ENCODE measurements at places on chromosomes 6 and 20. TPM values are rescaled to one million over a fixed set of nuclear protein-coding genes. Genes with fewer than 3 reads are reported as not detected.

GRCh38 chr6:85585741-85586140 is 7.9 kb downstream of the SNX14 start:
- H3K4me1 ChIP-seq, result no peaks in the 10 kb centered on the region
- no peak for DNase-seq
- H3K27me3 ChIP-seq, result no peaks in the 10 kb centered on the region
- H3K4me3 ChIP-seq, result no peak overlapping the region
- H3K27ac ChIP-seq, result no peak overlapping the region
- H3K36me3 ChIP-seq, result no peaks in the 10 kb centered on the region

DNA sequence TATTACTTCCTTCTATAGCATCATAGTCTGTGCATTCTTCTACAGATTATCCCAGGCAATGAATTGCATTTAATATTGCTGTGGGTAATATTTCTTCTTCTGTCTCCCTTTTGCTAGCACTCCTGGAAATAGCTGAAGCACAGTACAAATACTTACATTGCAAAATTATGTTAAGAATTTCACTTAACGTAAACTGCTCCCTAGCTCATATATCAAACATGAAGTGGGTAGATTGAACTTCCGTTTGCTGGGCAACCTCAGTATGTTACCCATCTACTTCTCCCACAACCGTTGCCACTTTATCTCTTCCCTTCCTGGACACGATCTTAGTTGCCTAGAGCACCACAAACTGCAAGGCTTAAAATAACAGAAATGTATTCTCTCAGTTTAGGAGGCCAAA is 963.3 kb downstream of the KIF16B start:
- no peak for DNase-seq
- no peak overlapping the region for H3K4me3 ChIP-seq
- H3K27ac ChIP-seq, result no peak overlapping the region
- H3K27me3 ChIP-seq, result no peaks in the 10 kb centered on the region
- H3K4me1 ChIP-seq, result no peaks in the 10 kb centered on the region

- H3K36me3 ChIP-seq, result no peaks in the 10 kb centered on the region
- H3K27me3 ChIP-seq, result no peaks in the 10 kb centered on the region
- peaks cover 31% of the 10 kb centered on the region for H3K4me1 ChIP-seq
- peak overlapping the region; percentile 98 for H3K27ac ChIP-seq
Measured at GRCh38 chr20:51695574-51696303, 72.5 kb downstream of the ATP9A start.

GRCh38 chr6:162200041-162200440 is 527.5 kb downstream of the PRKN start:
- no peaks in the 10 kb centered on the region for H3K27me3 ChIP-seq
- H3K4me1 ChIP-seq, result no peaks in the 10 kb centered on the region
- H3K36me3 ChIP-seq, result no peaks in the 10 kb centered on the region
- H3K4me3 ChIP-seq, result no peak overlapping the region
- H3K27ac ChIP-seq, result no peak overlapping the region

GRCh38 chr6:4511641-4512020 is 264.6 kb upstream of the CDYL start:
- no peak for DNase-seq
- H3K36me3 ChIP-seq, result no peaks in the 10 kb centered on the region
- no peak overlapping the region for H3K4me3 ChIP-seq
- no peak overlapping the region for H3K27ac ChIP-seq

DNA sequence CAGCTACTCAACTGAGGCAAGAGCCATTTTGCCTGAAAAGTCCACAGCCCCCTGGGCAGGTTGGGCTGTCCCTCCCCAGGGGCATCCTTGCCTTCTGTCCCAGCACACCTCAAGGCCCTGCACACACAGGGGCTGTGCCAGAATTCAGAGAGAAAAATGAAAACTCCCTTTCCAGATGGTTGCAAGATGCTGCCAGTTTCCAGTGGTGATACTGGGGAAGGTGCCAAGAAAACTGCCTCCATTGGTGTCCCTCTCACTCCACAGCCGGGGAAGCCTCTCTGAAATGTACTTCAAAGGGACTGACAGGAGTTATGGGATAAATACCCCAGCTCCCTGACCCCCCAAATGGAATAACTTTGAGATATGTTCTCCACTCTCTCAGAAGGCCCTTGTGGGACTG is 154.2 kb upstream of the MAFB start:
- no peaks in the 10 kb centered on the region for H3K36me3 ChIP-seq
- H3K27me3 ChIP-seq, result no peaks in the 10 kb centered on the region
- DNase-seq, result no peak
- H3K4me1 ChIP-seq, result no peaks in the 10 kb centered on the region

DNA sequence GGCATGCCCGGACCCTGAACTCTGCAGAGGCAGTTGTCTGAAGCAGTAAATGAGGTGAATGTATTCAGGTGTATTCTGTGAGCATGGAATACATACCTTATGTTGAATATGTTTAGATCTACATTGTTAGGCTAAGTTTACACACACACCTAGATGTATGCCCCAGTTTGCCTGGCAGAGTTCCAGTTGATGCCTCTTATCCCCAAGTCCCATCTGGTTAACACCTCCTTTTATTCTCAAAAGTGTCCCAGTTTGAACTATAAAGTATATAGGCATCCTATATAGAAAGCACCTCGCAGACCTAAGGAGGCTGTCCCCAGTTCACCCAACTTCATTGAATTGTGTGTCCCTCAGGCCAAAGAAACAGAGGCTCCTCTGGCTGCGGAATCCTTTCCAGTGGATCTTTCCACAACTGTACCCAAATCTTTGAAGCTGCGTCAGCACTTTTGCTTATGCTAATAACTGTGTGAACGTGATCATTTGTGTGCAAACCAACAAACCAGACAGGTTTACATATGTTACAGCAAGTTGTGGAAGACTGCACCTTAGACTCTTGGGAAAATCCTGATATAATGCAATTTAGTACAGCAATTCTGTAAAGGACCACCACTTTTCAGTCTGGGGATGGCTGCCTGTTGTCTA is 4.8 kb upstream of the DHX35 start:
- no peak overlapping the region for H3K4me3 ChIP-seq
- H3K27ac ChIP-seq, result no peak overlapping the region
- H3K4me1 ChIP-seq, result peaks cover 11% of the 10 kb centered on the region
- H3K27me3 ChIP-seq, result no peaks in the 10 kb centered on the region
- DNase-seq, result no peak

DNA sequence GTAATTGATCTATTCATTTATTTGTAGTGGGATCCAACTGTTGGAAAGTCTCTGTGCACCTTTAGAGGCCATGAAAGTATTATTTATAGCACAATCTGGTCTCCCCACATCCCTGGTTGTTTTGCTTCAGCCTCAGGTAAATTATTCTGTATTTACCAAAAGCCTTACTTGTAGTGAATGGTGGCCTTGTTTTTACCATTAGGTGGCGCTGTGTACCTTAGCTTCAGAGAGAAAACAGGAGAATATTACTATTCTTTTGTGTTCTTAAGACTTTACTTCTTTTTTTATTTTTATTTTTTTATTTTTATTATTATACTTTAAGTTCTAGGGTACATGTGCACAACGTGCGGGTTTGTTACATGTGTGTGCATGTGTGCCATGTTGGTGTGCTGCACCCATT is 23.7 kb downstream of the PEX7 start:
- H3K4me3 ChIP-seq, result no peak overlapping the region
- H3K27me3 ChIP-seq, result no peaks in the 10 kb centered on the region
- H3K4me1 ChIP-seq, result no peaks in the 10 kb centered on the region
- no peak overlapping the region for H3K27ac ChIP-seq
- no peaks in the 10 kb centered on the region for H3K36me3 ChIP-seq

DNA sequence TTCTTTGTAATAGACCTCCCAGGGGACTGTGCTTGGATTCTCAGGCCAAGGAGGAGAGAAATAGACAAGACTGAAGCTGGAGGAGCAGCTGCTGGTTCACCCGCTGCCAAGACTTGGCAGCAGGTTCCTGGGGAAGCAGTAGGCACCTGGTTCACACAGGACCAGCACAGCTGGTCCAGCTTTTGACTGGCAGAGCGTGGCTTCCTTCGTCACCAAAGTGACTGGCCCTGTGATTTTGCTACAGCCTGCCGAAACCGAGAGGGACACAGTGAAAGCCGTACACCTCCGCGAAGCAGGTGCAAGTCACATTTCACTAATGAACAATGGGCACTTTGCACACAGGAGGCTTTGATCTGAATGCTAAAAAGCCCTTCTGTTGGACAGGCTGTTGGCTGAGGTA is 199.0 kb downstream of the RNF144B start:
- H3K36me3 ChIP-seq, result no peaks in the 10 kb centered on the region
- no peak overlapping the region for H3K4me3 ChIP-seq
- no peak overlapping the region for H3K27ac ChIP-seq
- H3K27me3 ChIP-seq, result no peaks in the 10 kb centered on the region
- peaks cover 14% of the 10 kb centered on the region for H3K4me1 ChIP-seq
- DNase-seq, result no peak

DNA sequence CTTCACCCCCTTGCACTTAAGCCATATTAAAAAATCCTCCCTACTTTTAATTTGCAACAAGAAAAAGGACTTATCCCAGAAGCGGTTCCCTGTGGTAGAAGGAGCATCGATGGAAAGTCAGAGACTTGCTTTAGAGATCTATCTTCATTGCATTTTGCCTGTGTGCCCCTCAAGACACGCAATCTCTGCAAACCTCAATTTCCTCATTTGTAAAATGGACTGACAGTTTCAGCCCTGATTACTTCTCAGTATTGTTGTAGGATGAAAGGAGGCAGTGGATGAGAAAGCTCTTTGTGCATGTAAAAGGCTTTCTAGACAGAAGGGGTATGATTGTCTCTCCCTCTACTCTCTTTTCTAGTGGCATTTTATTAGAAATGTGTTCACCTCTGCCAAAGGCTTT is 410.2 kb downstream of the CDC5L start:
- no peak overlapping the region for H3K27ac ChIP-seq
- no peaks in the 10 kb centered on the region for H3K36me3 ChIP-seq
- H3K4me3 ChIP-seq, result no peak overlapping the region
- H3K27me3 ChIP-seq, result peaks cover 4% of the 10 kb centered on the region
- H3K4me1 ChIP-seq, result no peaks in the 10 kb centered on the region

- no peaks in the 10 kb centered on the region for H3K36me3 ChIP-seq
- no peak overlapping the region for H3K27ac ChIP-seq
- H3K4me1 ChIP-seq, result no peaks in the 10 kb centered on the region
- no peaks in the 10 kb centered on the region for H3K27me3 ChIP-seq
- DNase-seq, result no peak
Measured at GRCh38 chr6:7155871-7156579, 48.3 kb downstream of the RREB1 start.

DNA sequence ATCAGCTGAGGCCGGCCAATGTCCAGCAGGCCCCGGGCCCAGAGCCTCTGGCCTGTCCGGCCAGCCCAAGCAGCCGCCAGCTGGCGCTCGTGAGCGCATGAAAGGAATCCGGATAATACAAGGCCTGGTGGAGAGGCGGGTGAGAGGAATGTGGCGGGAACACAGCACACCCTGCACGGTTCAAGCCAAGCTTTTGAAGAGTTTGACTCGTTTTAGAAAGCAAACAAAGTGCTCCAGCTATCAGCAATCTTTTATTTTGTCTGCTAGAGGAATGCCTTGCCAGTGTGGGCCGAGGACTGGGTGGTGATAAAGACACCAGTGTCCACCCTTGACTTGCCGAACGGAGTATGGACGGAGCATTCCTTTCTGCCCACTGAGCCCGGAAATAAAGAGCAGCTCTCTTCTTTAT is 9.3 kb upstream of the NEDD9 start:
- no peak overlapping the region for H3K4me3 ChIP-seq
- H3K27me3 ChIP-seq, result no peaks in the 10 kb centered on the region

GRCh38 chr6:167645368-167645767 is 181.3 kb upstream of the AFDN start:
- no peak overlapping the region for H3K4me3 ChIP-seq
- DNase-seq, result no peak
- no peaks in the 10 kb centered on the region for H3K27me3 ChIP-seq
- peaks cover 18% of the 10 kb centered on the region for H3K4me1 ChIP-seq
- H3K36me3 ChIP-seq, result no peaks in the 10 kb centered on the region

- no peak for DNase-seq
- no peaks in the 10 kb centered on the region for H3K4me1 ChIP-seq
- H3K27ac ChIP-seq, result no peak overlapping the region
- H3K27me3 ChIP-seq, result no peaks in the 10 kb centered on the region
Measured at GRCh38 chr6:131443514-131443913, 129.5 kb upstream of the ARG1 start.

GRCh38 chr6:141415896-141416295 is 716.8 kb upstream of the GJE1 start:
- no peak for DNase-seq
- H3K36me3 ChIP-seq, result no peaks in the 10 kb centered on the region
- H3K4me1 ChIP-seq, result no peaks in the 10 kb centered on the region
- no peaks in the 10 kb centered on the region for H3K27me3 ChIP-seq

DNA sequence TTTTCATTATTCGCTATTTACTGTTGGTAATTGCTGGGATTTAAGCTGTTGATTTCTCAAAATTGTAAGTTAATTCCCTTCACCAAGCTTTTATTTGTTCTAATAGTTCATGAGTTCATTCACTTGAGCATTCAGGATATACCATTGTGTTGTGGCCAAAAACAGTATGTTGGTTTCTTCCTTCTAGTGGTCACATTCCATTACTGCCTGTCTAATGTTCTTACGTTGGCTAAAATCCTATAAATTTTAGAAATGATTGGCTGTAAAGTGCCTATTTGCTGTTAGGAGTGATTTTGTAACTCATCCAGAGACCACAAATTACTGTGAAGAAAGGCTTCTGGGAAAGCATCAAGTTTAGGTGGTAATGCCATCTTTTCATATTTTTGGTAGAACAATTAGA is 76.3 kb downstream of the FARS2 start:
- peaks cover 15% of the 10 kb centered on the region for H3K4me1 ChIP-seq
- H3K36me3 ChIP-seq, result no peaks in the 10 kb centered on the region
- DNase-seq, result peak; percentile 80
- H3K4me3 ChIP-seq, result no peak overlapping the region
- no peaks in the 10 kb centered on the region for H3K27me3 ChIP-seq

DNA sequence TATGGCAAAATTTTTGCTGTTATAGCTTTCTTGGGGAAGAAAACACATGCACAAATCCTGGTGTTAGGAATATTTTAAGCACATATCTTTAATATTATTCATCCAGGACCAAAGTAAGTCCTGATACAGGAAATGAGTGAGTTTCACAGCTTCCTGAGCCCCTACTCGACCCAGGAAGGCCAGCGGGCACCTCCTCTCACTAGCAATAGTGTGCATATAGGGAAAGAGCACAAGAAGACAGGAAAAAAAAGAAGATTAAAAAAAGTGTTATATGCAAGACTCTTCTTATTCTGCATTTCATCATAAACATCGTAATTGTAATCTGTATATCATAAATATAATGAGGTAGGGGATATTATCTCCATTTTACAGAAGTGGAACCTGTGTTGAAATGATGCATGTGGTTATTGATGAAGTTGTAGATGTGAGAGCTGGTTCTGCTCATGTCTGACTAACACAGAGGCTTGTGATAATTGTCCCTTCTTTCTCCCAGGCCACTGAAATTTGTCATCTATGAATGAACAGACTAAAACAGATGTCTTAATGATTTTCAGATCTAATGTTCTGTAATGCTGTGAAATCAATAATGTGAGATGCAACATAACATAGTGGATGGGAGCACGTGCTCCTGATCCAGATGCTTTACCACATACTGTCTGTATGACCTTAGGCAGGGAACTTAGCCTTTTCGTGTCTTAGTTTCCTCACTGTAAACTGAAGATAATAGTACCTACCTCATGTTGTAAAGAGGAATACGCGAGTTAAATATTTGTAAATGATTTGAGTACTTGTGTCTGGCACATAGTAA is 101.2 kb downstream of the MYO6 start:
- peaks cover 47% of the 10 kb centered on the region for H3K4me1 ChIP-seq
- H3K27me3 ChIP-seq, result no peaks in the 10 kb centered on the region
- peak overlapping the region; percentile 40 for H3K27ac ChIP-seq
- no peaks in the 10 kb centered on the region for H3K36me3 ChIP-seq
- DNase-seq, result peak; percentile 52

Gene MYMX
- not detected for total RNA-seq

Gene LAMP5
- not detected for total RNA-seq

Gene OTOR
- not detected for total RNA-seq

Gene XRN2
- total RNA-seq, result 62.5 TPM

Gene FANCE
- total RNA-seq, result 12.7 TPM

Gene TP53TG5
- not detected for total RNA-seq

Gene ATAT1
- total RNA-seq, result 20.2 TPM

Gene IL20RA
- total RNA-seq, result not detected

Gene CST1
- not detected for total RNA-seq

Data from endothelial cell of umbilical vein (primary cell).